Pons (tissue), 1 donor: ENCODE measurements at places on chromosomes 3 and 15.

GRCh38 chr3:43632269-43632733, 10.5 kb upstream of the ANO10 start:
- no peak for DNase-seq

GRCh38 chr3:20125897-20126296, 60.1 kb downstream of the SGO1 start:
- peak; percentile 80 for DNase-seq

- no peak for DNase-seq
Observed at GRCh38 chr3:65575376-65575840, 463.3 kb downstream of the MAGI1 start.

DNA sequence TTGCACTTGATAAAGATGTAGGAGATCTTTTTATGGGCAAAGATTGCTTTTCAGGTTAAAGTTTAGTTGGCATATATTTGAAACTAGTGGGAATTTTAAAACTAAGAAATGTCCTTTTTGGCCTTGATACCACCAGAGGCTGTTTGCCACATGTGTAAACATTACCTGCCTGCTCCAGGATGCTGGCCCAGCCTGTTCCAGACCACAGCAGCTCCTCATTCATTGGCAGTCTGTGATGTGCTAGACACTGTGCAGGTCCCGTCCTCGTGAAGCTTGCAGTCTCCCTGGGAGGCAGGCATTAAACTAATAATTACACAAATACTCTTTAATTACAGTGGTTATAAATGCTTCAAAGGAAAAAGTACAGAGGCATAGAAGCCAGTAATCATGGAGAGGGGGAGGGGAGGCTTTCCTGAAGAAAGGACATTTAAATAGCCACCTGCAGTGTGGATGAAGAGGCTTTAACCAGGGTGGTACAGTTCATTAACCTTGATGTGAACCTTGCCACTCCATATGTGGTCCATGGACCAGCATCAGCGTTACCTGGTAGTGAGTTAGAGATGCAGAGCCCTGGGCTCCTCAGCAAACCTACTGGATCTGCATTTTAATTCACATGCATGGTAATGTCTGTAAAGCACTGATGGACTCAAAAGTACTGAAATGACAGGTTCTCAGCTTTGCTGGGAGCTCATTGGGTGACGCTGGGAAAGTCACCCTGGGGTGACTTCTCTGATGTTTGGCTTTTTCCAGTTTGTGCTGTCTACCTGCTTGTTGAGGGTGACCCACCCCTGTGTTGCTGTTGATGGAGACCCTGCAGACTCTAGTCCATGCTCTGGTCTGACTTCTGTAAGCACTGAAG, 5.3 kb downstream of the ZNF710 start:
- DNase-seq, result no peak

GRCh38 chr15:81418444-81418843, 44.4 kb upstream of the TMC3 start:
- no peak for DNase-seq

- no peak for DNase-seq
Observed at GRCh38 chr15:67208396-67208795, 46.1 kb downstream of the AAGAB start.

DNA sequence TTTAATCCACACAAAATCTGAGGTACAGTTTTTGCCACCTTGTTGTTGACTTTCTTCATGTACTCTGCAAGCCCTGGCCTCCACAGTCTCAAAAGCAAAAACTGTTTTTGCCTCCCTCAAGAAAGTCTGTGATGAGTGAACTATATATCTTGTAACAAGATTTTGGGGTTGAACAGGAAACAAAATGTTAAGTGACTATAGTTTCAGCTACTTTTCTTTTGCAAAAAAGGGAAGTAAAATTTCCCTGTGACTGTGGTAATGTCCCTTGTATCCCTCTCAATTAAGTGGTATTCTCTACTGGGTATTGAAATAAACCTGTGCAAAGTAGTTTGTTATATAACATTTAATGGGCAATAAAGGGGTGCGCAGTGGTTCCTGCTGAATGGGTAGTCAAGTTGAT, 21.3 kb upstream of the SCAANT1 start:
- DNase-seq, result no peak

- DNase-seq, result no peak
Observed at GRCh38 chr3:52790741-52791140, 3.9 kb upstream of the ITIH3 start.

DNA sequence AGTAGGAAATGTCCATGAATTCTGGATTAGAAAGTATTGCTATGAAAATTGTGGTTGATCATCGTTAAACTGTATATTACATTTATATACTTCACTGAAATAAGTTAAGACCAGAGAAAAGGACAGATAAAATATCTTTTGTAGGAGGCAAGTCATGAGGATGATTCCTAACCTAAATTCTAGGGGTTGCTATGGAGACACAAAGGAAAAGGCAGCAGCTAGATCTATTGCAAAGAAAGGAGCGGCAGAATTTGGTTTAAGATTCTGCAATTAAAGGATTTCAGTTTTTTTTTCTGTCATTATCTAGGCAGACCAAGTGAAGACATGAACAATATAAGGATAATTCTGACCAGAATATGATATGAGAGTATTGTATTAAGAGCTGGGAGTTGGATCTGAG, 136.1 kb downstream of the CHL1 start:
- no peak for DNase-seq

DNA sequence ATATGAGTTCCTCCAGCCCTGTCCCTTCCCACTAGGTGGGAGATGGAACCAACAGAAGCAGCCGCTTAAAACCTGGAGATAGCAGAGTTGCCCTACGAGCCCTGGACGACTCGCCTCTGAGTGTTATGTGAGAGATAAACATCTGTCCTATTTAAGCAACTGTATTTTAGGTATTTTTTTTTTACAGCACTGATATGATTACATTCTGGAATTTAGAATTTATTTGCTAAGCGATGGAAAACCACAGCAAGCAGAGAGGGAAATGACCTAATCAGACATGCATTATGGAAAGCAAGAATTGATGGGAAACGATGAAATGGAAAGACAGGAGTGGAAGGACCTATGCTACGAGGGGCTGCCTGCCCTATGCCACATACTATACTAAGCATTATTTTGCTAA, 379.0 kb upstream of the IL12A start:
- DNase-seq, result no peak

- DNase-seq, result peak; percentile 62
Observed at GRCh38 chr3:40523781-40524180, 979 bp upstream of the ZNF621 start.

- DNase-seq, result no peak
Observed at GRCh38 chr3:46449755-46450552, 14.8 kb downstream of the LTF start.

DNA sequence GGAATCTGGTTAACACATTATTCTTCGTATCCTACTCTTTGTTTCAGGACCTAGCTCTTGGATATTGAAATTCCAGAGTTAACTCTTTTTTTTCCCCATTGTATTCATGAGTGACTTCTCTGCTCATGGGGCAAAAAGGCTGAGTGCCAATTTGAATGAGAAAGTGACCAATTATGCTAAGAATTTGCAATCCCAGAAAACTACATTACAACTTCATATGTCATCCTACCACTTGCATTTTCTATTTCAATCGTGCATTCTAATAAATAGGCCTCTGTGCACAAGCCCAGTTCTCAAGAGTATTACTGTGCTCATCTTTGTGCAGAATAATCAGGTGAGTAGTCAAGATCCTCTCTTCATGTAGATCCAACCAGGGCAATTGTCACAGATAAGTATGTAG, 537.8 kb downstream of the OTOL1 start:
- no peak for DNase-seq

DNA sequence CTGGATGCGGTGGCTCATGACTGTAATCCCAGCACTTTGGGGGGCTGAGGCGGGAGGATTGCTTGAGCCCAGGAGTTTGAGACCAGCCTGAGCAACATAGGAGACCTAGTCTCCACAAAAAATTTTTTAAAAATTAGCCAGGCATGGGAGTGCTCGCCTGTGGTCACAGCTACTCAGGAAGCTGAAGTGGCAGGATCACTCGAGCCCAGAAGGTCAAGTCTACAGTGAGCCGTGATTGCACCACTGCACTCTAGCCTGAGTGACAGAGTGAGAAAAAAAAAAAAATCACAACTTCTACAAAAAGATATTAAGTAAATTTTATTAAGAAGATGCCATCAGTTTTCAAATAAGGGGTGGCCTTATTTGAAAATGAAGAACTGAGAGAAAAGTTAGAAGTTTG, 11.9 kb upstream of the PLA2G4D start:
- DNase-seq, result no peak

DNA sequence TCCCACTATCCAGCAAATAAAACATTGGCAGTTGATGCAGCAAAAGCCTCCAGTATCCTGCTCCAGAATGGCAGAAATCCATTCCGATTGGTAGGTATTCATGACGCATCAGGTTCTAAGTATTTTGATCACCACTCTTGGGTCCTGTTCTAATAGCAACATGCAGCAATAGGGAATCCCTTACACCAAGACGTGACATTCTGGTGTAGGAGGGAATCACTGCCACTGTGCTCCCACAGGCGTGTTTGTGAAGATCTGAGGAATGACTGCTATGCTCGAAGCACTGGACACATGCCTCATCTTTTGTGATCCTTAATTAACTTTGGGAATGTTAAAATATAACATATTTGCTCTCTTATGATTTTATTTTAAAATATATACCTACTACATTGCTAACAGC, 552.9 kb downstream of the MECOM start:
- DNase-seq, result no peak

DNA sequence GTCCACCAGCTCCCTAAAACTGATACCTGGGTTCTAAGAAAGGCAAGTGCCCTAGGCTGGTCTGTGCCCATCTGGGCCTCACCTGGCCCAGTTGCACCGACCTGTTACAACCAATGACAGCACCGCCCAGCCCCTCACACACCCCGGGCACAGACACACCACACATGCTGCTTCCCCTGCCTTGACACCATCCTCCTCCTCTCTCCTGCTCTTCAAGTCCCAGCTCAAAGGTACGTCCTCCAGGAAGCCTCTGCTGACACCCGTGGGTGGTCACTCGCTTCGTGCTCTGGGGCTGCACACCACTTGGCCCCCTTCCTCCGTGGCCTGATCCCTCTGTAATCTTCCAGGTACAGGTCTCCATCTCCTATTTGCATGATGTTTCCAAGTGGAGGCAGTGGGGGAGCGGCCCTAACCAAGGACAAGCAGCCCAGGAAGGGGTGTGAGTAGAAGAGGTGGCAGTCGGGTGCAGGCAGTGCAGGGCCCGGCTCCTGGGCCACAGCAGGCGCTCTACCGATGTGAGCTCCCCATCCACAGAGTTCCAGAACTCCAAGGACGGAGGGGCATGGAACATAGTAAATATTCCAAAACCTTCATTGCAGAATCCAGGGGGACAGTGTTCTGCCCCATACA, 144.6 kb downstream of the NUP210 start:
- no peak for DNase-seq

- no peak for DNase-seq
Observed at GRCh38 chr15:76215634-76216033, 95.6 kb downstream of the ETFA start.

DNA sequence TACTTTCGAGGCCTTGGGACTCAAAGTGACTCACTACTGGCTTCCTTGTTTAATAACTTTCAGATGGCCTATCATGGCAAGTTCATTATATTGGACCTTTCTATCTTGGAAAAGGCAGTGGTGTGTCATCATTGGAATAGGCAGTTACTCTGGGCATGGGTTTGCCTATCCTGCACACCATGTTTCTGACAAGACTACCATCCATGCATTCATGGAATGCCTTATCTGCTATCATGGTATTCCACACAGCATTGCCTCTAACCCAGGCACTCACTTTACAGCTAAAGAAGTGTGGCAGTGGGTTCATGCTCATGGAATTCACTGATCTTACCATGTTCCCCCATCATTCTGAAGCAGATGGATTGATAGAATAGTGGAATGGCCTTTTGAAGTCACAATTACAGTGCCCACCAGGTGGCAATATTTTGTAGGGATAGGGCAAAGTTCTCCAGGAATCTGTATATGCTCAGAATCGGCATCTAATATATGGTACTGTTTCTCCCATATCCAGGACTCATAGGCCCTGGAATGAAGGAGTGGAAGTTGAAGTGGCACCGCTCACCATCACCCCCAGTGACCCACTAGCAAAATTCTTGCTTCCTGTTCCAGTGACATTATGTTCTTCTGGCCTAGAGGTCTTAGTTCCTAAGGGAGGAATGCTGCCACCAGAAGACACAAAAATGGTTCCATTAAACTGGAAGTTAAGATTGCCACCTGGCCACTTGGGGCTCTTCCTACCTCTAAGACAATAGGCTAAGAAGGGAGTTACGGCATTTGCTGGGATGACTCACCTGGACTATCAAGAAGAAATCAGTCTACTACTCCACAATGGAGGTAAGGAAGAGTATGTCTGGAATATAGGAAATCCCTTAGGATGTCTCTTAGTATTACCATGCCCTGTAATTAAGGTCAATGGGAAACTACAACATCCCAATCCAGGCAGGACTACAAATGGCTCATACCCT, 1161.4 kb downstream of the SI start:
- DNase-seq, result no peak

- DNase-seq, result peak; percentile 17
Observed at GRCh38 chr3:46541835-46542234, 24.3 kb downstream of the LRRC2 start.

DNA sequence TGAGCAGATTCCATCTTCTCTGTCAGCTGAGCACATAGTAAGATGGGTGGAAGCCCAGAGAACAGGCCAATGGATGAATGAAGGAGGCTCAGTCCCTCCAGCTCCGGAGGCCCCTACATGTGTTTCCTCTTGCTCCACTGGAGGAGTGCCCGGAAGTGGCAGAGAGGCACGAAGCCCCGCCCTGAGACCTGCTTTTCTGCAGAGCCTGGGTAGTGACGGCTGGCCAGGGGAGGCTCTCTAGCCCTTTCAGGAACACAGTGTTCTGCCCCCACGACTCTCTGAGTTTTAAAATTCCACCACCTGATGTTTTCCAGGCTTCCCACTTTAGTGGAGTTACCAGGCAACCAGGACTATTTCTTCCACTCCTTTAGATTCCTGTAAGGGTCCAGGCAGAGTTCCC, 149.4 kb upstream of the SLC6A11 start:
- peak; percentile 42 for DNase-seq

DNA sequence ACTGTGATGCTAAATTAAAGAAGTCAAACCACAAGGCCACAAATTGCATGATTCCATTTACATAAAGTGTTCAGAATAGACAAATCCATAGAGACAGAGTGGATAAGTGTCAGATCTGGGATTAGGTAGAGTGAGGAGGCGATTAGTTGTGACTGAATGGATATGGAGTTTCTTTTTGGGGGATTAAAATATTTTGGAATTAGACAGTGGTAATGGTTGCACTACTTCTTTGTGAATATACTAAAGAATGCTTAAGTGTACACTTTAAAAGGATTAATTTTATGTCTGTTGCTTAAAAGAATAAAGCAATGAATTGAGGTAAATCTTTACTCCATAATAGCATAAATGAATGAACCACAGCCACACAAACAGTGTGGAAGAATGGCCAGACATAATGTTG, 175.5 kb upstream of the CADM2 start:
- DNase-seq, result no peak
